HCEC 1CT (cell line): ENCODE measurements at places on chromosomes 5 and 9.
A peak's percentile ranks its signal among the peaks of the same experiment; 100 is the strongest.

DNA sequence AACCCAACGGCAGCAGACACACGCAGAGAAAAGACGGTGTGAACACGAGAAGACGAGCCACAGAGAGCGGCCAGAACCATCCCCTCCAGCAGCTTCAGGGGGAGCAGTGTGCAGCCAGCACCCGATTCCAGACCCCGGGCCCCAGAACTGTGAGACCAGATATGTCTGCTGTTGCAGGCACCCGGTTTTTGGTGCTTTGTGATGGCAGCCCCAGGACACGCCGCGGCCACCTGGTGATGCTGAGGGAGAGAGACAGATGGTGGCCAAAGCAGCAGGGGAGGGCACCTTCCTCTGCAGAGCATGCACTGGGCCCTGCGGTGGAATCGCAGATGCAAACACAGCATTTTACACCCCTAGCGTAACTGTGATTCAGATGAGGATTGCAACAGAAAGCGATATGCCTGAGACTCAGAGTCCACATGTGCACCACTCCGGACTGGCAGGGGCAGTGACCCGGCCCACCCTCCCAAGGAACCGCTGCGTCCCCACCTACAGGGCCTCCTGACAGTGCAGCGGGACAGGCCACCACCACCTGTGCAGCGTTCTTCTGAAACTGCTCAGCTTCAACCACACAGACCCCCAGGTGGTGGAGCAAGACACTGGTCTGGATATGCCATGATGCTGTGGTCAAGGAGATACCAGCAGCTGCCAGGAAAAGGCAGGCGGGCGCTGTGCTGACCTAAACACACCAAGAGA, 24.0 kb downstream of the ZDHHC11B start:
- DNase-seq: no peak

- DNase-seq: no peak
These were observed 54.1 kb upstream of the RPS23 start for GRCh38 chr5:82332064-82332855.

GRCh38 chr5:103424026-103424425, 138.6 kb downstream of the NUDT12 start:
- DNase-seq: peak; percentile 62

DNA sequence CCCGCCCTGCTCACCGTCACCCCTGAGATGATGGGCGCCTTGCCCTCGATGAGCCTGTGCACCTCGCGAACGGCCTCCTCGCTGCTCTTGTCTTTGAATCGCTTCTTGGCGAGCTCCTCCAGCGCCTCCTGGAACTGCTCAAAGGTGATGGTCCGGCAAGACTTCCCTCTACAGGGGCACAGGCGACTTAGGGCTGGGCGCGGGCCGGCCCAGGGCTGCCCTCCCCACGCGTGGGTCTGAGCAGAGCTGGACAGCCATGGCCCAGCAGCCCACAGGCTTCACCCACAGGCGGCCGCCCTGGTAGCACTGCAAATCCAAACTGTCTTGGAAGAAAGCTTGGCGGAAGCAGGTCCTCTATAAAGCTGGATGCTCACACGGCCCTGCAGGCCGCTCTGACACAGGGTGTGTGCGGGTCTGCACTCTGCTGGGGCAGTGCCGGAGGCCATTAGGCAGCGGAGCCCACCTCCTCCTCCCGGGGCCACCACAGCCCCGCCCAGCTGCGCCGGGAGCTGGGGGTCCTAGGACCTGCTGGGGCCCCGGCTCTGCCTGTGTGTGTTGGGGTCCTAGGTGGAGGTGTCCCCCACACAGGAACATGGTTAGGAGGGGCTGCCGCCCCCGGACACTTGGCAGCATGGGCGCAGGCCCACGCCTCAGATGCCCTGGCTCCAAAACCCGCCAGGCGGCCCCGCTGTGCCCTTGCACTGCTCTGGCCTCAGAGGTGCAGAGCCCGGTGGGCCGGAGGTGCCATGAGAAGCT, 27.0 kb downstream of the TPPP start:
- DNase-seq: no peak

DNA sequence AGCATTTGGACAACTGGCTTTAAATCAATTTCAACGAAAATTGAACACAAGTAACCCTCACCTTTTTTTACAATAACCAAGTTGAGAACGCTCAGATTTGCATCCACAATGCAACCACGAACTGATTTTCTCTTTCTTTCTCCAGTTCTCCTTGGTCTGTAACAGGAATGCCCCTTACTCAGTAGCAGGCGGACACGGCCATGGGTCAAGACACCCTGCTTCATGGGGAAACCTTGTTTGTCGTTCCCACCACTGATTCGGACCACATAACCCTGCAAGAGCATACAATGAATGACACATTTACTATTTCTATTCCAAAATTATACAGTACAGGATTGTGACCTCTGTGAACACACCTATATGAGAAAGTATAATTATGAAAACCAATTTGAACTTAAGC, 1.4 kb downstream of the RPS6 start:
- no peak for DNase-seq

- DNase-seq: peak; percentile 44
These were observed at the start of gene GCNT4 for GRCh38 chr5:75052192-75053053. GCNT4 (minus strand) TSS chr5:75052558; CDS start chr5:75030037, 22,521 bp downstream.

DNA sequence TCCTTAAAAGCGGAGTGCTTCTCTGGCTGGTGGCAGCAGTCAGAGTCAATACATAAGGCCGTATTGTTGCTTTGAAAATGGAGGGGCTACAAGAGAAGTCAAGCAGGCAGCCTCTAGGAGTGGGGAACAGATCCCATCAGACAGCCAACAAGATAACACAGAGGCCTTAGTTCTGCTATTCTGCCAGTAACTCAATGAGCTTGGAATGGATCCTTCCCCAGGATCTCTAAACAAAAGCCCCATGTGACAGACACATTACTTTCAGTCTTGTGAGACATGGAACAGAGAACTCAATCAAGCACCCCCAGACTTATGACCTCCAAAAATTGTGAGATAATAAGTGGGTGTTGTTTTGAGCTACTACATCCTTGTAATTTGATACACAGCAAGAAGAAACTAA, 158.6 kb downstream of the RFX3 start:
- DNase-seq: no peak

DNA sequence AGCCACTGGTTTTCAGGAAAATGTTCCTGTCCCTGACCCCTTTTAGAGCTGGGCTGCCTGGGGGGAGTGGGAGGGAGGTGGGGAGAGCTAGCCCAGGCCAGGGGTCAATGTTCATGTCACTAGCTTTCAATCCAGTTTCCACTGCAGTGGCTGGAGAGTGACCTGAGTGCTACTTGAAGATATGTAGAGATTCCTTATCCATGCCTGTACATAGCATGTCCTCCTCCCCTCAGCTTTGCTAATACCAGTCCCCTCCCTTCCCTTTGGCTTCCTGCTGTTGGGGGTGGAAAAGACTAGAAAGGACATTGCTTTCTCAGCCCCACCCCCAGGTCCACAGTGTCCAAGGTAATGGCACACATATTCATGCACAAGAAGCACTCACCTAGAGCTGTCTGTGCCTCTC, 7.8 kb downstream of the DNAJB5 start:
- no peak for DNase-seq

GRCh38 chr5:133664422-133664821, 52.1 kb upstream of the FSTL4 start:
- DNase-seq: peak; percentile 15

DNA sequence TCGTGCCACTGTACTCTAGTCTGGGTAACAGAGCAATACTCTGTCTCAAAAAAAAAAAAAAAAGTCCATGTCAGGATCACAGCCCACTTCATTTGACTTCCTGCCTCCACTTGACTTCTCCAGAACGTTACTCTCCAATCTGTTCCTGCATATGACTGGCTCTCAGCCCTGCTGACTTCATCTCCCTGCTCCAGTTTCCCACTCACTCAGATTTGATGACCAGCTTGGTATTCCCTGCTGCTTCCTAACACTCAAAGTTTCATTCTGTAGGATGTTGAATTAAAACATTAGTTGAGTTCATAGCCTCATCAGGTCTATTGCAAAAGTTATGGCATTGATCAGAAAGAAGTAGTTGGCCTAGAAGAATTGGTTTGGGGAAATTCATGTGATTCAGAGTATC, 52.3 kb downstream of the UGCG start:
- DNase-seq: peak; percentile 4

GRCh38 chr5:170611449-170612090, 107.8 kb downstream of the KCNIP1 start:
- no peak for DNase-seq

DNA sequence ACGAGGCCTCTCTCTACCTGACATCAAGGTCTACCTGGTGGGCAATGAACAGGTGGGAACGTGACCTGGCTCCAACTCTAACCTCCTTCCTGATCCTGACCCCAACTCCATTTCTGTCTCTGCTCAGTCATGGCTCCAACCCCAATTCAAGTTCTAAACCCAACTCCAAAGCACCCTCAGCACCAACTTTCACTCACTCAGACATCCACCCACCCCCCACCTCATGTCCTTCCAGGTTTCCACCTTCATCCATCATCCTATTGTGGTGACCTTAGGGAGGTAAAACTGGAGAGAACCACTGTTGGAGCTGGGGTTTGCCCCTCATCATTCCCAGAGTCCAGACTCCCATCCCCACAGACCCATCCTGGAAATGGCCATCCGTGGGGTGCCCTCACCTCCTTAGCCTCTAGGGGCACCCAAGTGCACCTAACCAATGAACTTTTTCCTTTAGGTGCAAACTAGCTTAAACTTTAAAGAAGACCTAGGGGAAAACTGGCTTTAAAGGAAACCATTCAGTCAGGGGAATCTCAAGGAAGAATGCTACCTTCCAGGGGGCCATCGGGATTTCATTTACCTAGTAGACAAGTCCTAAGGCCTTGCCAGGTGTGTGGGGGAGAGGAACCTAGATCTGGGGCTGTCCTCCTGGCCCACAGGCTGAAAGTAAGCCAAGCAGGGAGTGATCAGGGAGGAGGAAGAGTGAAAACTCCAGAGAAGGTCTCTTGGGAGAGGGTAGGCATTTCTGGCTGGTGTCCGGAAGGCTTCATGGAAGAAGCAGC, 11.3 kb downstream of the RGS14 start:
- DNase-seq: peak; percentile 26

GRCh38 chr9:112890106-112891081, at the start of gene SLC46A2:
SLC46A2 (minus strand) TSS chr9:112890876; CDS start chr9:112890681, 195 bp downstream.
- DNase-seq: no peak

DNA sequence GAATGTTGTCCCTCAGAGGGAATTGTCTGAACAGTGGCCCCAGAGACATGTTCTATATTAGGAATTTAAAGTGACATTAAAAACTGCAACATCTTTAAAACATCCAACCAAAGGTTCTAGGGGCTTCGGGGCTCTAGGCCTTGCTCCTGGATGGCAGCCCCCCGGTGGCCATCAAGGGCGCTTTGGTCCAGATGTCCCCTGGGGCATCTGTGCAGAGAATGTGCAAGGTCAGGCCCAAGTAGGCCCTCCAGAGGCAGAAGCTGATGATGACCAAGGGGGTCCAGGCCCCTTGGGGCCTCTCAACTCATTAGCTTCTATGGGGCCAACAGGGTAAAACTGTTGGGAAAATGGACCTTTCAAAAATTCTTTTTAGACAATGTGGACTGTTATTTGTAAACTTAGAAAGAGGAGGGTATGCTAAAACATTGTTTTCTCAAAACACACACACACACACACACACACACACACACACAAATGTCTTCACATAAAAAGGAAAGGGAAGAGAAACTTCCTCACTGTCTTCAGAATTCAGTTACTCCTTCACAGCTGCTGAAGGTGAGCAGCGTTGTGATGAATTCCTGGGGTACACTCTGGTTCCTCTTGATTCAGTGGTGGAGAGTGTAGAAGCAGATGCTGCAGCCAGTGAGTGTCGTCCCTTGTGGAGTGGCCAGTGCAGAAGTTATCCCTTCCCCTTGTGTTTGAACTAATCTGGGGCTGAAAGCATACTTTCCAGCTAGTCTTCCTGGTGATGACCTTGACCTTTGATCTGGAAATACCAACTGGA, 125.2 kb downstream of the WDR41 start:
- DNase-seq: no peak

- DNase-seq: no peak
These were observed 620.5 kb upstream of the SEMA6A start for GRCh38 chr5:117195076-117195475.

GRCh38 chr9:92058723-92059444, 56.3 kb downstream of the SPTLC1 start:
- no peak for DNase-seq

- peak; percentile 94 for DNase-seq
These were observed 453.3 kb downstream of the BNC2 start for GRCh38 chr9:16417161-16417560.

GRCh38 chr9:92749934-92750315, 14.7 kb downstream of the BICD2 start:
- DNase-seq: no peak

DNA sequence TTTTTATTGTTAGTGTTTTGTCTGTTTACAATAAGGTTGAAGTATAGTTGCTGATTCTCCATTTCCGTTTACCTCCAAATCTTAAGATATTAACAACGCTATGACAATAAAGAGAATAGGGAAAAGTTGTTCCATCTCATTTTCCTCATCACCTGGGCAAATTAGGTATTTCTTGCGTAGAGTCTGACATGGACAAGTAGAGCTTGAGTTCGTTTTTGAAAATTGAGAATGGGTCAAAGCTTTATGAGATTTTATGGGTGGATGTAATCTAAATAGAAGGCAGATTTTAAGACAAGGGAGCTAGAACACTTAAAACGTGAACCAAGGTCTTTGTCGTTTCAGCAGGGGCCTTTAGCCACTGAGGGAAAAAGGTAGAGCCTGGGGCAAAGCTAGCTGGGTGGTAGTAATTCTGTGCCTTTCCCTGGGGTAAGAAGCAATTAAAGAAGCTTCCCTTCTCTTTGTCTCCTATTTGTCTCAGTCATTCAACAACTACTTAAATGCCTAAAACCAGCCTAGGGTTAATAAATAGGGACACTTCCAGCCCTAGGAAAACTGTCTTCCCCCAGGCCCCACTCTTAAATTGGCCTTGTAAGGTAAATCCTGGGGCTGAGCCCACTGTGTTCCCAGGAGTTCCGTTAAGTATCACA, 551 bp upstream of the CAAP1 start:
- no peak for DNase-seq

GRCh38 chr9:24413651-24414050, 132.0 kb downstream of the IZUMO3 start:
- DNase-seq: no peak

DNA sequence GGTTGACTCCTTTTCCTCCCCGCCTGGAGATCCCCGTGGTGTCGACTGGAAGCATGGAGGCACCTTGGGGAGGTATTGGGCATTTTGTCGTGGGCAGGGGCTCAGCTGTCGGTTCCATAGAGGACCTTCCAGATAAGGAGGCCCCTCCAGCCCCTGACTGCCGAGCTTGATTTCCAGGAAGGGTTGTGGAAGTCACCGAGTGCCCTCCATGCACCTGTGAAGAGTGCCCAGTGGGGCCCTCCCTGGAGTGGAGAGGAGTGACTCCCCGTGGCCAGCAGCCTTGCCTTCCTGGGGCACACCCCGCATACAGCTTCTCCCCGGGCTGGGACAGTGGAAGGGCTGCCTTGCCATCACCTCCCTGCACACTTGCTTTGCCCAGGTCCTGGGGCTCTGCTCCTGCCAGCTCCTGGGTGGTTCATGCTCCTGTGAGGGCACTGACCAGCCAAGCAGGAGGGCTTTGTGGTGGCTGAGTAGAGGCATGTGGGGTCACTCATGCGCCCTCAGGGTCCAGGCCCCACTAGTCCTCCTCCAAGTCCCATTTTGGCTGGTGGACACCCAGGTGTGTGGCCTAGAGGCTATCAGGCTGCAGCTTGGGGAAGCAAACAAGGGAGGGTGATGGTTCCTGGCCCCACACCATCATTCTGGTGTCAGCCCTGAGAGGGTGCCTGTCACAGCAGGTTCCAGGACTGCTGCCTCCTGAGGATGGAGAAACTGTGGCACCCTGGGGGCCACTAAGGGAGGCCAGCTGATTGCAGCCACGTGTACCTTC, 133.0 kb downstream of the WNK2 start:
- no peak for DNase-seq

GRCh38 chr5:178557416-178557815, 32.8 kb downstream of the COL23A1 start:
- no peak for DNase-seq

GRCh38 chr5:56686337-56687195, 128.8 kb upstream of the MAP3K1 start:
- DNase-seq: no peak
